LHCN-M2 (cell line): ENCODE measurements at places on chromosomes 11 and 22. TPM values are rescaled to one million over a fixed set of nuclear protein-coding genes. Genes with fewer than 3 reads are reported as not detected.

- DNase-seq: no peak
These were observed 952 bp upstream of the CYP2D6 start for GRCh38 chr22:42131562-42131961.

GRCh38 chr11:47152953-47153950 lies 23.4 kb downstream of the ARFGAP2 start:
- DNase-seq: peak; percentile 90

- no peak for DNase-seq
These were observed 21.1 kb upstream of the LRRC55 start for GRCh38 chr11:57160665-57161064.

- no peak for DNase-seq
These were observed 11.4 kb downstream of the UCP2 start for GRCh38 chr11:73971175-73971719.

GRCh38 chr22:35598396-35598710 lies 18.8 kb downstream of the MB start:
- no peak for DNase-seq

DNAJB7 gene
- not detected in 2 replicates for total RNA-seq

- DNase-seq: peak; percentile 39
These were observed 26.5 kb upstream of the WNT7B start for GRCh38 chr22:46003271-46004091.

DNA sequence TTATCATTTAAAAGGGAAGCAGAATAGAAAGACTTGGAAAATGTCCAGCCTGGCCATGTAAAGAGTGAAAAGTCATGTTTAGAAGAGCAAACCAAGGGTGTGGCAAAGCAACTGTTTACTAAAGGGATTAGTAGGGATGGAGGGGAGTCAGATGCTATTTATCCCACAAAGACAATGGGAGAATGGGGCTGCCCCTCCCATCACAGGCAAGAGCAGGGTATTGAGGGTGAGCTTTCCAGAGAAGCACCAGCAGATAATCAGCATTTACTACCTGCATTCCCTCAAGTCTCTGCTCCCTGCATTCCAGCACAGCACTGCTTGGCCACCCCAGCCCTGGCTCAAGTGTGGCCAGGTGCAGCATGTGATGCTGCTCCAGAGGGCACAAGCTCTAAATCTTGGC lies 18.5 kb upstream of the QSER1 start:
- DNase-seq: no peak

KCNJ4 gene
- not detected in 2 replicates for total RNA-seq

POU2AF2 gene
- not detected in 2 replicates for total RNA-seq

DNA sequence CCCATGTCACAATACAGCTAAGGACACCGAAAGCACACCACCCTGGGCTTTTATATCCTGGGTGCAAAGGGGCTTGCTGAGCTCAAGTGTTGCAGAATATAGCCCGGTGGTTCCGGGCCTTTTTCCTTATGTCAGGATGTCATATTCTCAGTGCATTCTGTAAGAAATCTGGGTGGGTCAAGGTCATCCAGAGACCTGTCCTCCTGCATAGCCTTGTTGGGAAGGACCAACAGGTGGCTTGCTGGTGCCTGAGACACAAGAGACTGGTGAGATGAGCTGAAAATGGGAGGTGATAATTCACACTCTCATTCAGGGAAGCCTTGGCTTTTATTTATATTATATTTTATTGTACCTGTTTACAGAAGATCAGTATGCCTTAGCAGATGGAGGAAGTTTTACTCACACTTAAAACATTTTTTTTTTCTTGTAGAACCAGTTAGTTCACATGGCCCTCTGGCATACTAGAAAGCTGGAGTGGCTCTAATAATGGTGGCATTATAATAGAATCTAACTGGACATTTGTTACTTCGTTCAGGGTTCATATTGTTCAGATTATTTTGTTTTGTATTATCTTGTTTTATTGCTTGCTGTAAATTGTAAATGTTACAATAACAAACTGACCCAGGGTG lies 14.6 kb upstream of the TMEM123 start:
- no peak for DNase-seq
